ENCODE measurements at places on chromosomes 4 and X.

DNA sequence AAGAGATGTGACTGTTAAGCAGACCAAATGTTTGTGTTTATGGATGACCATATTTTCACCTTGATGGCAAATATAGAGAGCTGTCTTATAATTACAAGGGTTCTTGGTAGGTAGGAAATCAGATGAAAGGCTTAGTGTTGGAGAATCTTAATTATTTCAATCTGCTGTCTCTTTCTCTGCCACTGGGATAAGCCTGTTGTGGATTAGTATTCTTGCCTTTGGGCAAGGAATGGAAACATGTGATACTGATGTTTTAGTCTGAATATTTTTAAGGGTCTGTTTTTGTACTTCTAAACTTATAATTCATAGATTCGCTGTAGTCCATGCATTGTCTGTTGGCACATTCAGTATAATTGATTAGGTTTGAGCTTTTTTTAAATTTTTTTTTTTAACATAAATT is 23.7 kb upstream of the NUDT6 start:
- DNase-seq, result no peak

- DNase-seq, result no peak
Measured at GRCh38 chr4:138866314-138866713, 149.3 kb upstream of the NOCT start.

DNA sequence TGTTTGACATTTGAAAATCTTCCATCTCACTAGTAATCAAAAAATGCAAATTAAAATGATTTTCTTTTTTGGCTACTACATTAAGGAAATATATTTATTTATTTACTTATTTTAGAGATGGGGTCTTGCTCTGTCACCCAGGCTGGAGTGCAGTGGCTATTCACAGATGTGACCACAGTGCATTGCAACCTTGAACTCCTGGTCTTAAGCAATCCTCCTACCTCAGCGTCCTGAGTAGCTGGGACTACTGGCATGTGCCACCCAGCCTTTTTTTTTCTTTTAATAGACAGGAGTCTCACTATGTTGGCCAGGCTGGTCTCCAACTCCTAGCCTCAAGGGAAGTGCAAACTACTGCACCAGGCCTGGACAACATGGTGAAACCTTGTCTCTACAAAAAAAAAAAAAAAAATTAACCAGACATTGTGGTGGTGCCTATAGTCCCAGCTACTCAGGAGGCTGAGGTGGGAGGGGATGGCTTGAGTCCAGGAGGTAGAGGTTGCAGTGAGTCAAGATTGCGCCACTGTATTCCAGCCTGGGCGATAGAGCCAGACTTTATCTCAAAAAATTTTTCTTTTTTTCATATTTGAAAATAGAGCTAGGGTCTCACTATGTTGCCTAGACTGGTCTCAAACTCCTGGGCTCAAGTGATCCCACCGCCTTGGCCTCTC is 4.4 kb upstream of the SMIM14 start:
- no peak for DNase-seq

DNA sequence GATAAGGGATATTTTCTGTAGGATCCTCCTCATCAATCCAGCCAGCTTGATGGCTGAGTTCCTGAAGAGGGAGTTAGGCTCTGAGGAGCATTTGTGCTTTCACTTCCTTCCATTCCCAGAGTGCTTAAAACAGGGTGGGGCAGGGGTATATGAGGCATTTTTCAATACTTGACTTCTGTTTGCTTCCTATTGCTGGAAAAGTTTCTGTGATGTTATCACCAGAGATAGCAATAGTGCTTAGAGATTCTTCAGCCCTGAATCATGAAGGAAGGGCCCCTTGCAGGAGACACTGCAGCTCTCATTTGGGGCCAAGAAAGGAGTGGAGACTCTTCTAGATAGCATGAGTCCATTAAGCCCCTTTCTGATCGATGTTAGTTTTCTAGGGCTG is 166.7 kb upstream of the RPS6KA3 start:
- no peak for DNase-seq

DNA sequence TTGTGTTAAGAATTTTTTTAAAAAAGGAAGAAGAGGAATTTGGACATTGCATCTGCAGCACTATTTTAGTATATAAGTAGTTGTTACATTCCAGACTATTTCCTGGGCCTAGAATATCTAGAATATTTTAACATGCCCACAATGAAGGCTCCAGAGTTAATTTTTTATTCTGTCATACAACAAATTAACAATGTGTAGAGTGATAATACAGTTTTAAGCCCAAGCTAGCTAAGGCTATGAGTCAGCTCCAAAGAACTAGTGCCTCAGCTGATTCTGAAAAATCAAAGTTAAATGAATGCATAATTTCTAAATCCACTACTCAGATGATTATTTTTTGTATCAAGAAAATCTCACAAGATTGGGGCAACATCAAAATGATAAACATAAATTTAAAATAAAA is 231.4 kb downstream of the PRDM5 start:
- no peak for DNase-seq

DNA sequence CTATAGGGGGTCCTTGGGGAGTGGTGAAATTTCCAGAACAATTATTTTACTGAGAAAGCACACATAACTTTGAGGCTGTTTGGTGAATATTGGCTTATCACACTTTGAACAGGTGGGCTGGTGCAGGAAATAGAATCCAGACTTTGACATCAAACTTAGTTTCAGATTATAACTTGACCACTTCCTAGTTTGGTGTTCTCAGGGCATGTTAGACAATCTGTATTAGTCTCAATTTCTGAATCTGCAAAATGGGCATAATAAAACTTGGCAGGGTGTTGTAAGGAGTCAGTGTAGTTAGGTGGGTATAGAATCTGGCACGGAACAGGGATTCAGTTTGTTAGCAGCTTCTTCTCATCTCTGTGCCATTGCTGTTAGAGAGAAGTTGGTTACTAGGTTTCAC is 43.3 kb upstream of the MBNL3 start:
- DNase-seq, result no peak

DNA sequence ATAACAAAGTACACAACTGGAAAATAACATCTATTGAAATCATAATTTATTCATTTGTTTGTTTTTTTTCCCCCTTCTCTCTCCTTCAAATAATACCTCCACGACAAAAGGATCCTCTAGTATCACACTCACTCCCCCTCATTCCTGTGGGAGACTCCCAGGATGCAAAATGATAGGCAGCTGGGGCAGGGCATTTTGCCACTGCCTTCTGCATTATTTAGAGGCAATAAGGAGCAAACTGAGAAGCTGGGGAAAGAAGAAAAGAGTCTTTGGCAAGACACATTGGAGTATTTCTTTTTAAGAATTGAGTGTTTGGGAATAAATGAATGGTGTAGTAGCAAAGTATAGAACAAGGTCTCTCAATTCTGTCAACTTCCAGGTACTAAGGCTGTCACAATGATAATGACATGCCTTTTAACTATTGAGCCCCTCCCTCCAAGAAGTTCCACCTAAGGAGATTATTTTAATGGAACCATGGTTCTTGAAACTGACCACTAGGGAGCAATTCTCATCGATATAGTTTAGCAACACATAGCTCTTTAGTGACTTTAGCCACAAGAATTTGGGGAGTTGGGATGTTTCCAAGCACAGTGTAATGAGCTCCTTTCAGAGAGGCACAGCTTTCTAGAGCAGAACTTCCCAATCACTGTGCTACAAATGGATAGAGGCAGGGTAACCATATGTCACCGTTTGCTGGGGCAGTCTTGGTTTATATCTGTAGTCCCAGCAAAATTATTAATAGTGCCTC is 303.3 kb downstream of the FRMPD4 start:
- DNase-seq, result no peak

GRCh38 chr4:704971-705277 is 708 bp upstream of the PCGF3 start:
- no peak for DNase-seq

Measured in GM20000 (cell line).